ENCODE measurements at places on chromosomes 6 and 20.

DNA sequence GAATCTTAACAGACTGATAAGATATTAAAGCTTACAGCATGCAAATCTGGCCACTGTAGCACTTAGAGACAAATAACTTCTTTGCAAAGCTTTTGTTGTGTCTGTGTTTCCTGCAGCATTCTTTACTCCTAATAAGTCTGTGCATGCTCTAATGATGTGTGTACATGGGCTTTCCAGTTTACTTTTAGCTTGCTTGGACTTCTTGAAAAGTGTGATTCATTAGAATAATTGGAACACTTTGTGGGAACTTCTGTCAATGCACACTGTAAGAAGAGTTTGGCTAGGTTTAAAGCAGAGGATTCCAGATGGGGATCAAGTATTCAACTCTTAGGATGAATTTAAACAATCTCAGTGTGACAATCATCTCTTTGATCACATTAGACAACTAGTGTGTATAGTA, 22.1 kb upstream of the TINAG start:
- DNase-seq: no peak

DNA sequence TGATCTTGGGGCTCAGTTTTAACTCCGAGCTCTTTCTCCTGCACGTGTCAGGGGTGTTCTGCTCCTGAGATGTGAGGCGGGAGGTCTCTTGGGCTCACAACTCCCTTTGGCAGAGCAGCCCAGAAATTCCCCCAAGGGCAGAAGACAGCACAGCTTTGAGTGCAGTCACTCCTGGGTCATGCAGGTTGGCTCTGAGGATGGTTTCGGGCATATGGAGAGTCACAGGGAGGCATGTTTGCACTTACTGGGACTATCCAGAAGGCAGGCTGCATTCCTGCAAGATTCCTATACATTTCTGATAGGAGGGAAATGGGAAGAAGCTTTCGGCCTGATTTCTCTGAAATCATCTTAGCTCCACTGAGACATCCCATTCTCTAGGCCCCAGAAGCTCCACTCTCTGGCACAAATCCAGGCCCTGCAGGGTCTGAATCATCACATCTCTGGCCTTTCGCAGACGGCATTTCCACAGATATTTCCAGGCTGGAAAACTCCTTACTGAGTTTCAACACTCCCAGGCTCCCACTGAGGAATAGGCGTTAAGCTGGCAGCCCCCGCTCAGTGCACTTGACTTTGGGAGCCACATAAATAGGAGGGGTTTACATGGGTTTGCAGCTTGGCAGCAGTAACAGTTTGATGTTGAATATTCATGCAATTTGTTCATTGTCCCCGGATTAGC, 39.7 kb downstream of the AGPAT4 start:
- DNase-seq: no peak

DNA sequence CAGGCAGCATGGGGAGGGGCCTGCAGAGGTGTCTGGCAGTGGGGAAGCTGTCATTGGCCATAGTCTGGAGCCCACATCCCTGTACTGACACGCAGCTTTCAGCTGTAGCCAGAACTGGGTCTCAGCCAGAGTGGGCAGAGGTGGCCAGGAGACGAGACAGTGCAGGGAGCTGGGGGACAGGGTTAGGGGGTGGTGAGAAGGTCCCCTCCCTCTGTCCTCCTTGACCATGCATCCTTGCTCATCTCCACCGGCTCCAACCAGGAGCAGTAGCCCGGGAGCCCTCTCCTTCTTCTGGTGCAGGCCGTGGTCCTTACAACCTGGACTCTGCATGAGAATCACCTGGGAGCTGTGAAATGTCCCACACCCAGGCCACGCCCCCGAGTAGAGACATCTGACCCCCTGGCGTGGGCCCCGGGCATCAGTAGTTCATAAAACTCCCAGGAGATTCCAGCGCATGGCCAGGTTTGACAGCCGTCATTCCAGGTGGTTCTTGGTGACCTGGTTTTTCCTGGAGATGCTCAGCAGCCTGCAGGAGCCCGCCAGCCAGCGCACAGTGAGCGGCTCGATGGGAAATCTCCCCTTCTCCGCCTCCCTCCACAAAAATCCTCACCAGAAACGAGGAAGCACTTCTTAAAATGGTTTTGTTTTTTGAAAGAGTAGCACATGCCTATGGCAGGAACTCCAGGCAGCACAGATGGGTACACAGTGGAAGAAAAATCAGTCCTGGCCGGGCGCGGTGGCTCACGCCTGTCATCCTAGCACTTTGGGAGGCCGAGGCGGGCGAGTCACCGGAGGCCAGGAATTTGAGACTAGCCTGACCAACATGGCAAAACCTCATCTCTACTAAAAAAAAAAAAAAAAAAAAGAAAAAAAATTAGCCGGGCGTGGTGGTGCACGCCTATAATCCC, 56.2 kb downstream of the ADNP start:
- no peak for DNase-seq

DNA sequence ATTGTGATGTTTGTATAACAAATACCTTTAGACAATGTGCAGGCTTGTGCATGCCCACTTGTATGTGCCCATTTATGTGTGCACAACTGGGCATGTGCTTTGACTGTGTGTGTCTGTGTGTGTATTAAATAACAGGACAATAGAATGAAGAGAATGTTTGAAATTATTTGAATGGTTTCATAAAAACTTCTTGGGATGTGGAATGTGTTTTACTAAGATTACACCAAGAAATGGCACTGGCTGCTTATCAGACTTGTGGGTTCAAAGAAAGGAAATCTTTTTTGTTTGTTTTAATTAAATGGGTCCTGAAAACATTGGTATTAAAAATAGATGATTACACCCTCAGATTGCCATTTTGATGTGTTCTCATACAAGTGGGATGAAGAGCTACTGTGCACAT, 191.6 kb upstream of the CCN2 start:
- DNase-seq: no peak

GRCh38 chr6:66328200-66328599, 621.2 kb upstream of the EYS start:
- DNase-seq: no peak

GRCh38 chr6:34791701-34792604, at the start of gene BLTP3A:
Gene BLTP3A (plus strand): TSS chr6:34792083. CDS start chr6:34792251, 168 bp downstream.
- peak; percentile 53 for DNase-seq

GRCh38 chr6:7769702-7770101, 43.8 kb downstream of the BMP6 start:
- DNase-seq: no peak

GRCh38 chr6:129623008-129623732, 86.8 kb downstream of the ARHGAP18 start:
- no peak for DNase-seq

DNA sequence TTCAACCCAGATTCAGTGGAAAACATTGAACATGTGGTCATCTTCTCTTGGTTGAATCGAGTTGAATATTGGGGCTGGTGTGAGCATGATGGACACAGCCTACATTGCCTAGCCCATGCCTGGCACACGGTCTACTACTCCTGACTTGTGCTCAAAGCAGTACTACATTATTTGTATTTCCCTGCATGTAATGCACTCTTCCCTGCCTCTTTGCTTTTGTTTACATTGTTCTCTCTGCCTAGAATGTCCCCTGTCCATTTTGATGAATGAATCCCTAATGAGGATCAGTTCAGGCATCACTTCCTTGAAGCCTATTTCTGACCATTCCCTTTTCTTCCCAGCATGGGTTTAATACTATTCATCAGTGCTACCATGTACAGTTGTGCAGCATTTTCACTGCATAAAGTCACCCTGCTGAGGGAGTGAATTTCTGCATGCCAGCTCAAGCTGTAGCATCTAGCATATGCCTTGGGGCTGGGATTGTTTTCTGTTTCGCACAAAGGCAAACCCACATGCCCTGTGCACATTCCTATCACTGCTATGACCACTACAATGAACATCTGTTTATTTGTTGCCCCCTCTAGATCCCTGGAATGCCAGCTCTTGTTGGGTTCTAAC, 75.3 kb upstream of the CCN6 start:
- DNase-seq: no peak
